Calu3 (cell line): ENCODE measurements at places on chromosomes 11 and 22.

DNA sequence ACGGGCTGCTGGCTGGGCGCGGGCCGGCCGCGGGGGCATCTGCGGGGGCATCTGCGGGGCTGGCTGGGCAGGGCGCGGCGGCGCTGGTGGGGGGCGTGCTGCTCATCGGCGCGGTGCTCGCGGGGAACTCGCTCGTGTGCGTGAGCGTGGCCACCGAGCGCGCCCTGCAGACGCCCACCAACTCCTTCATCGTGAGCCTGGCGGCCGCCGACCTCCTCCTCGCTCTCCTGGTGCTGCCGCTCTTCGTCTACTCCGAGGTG lies 194 bp downstream of the DRD4 start:
- no peak for DNase-seq

- DNase-seq: no peak
These were observed 14.2 kb upstream of the PRAME start for GRCh38 chr22:22573047-22573889.

- no peak for DNase-seq
These were observed 43.2 kb downstream of the IGLL5 start for GRCh38 chr22:22930571-22931556.

- DNase-seq: no peak
These were observed 614.5 kb downstream of the ETS1 start for GRCh38 chr11:127972816-127973215.

DNA sequence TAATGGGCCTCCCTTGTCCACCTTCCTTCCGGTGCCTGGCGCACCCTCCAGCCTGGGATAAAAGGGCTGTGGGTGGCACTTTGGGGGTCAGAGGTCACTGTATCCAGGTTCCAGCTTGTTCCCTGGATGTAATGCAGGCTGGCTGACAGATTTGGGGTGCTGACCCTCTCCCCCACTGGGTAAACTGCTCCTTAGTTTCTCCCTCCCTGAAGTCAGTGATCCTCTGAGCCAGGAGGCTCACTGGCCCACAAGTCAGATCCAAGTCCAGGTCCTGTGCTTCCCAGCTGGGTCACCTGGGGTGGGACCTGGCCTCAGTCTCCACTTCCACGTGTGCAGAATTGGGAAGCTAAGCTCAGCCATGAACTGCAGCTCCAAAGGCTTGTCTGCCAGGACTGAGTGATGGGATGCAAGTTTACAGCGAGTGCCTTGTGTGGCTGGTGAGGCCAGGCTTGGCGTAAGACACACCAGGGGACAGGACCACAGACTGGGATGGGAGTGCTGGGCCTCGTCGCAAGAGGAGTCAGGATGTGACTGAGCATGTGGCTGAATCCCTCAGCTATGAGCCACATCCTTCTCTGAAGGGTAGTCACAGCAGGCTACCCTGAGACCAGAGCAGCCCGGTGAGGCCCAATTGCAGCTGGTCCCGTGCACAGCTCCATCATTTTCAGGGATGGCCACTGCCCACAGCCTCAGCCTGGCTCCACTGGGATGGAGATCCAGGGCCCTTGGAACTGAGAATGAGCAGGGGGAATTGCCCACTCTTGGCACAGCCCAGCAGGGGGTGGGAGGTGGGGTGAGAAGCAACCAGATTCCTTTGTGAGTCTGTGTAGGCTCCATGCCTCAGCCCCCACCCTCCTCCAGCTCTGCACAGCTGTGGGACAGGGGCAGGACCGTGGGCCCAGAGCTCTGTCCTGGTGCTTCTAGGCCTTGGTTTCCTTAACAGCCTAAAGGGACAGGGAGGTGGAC lies 7.2 kb downstream of the SHISA8 start:
- no peak for DNase-seq

DNA sequence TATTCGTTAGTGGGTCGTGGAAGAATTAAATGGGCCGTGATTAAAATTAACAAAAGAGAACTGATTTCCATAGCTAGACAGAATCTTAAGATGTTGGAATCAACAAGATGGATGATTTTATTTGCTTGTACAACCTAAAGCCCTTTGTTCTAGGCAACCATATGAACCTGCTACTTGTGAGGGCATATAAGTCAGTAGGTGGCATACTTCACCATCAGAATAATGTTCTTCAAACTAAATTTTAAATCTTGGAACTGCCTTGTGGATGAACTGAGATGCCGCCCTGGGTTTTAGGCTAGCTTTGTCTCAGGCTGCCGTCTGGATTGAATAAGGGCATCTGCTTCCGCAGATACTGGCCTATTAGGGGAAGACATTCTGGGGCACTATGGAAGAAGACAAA lies 40.9 kb downstream of the CSRP3 start:
- no peak for DNase-seq

DNA sequence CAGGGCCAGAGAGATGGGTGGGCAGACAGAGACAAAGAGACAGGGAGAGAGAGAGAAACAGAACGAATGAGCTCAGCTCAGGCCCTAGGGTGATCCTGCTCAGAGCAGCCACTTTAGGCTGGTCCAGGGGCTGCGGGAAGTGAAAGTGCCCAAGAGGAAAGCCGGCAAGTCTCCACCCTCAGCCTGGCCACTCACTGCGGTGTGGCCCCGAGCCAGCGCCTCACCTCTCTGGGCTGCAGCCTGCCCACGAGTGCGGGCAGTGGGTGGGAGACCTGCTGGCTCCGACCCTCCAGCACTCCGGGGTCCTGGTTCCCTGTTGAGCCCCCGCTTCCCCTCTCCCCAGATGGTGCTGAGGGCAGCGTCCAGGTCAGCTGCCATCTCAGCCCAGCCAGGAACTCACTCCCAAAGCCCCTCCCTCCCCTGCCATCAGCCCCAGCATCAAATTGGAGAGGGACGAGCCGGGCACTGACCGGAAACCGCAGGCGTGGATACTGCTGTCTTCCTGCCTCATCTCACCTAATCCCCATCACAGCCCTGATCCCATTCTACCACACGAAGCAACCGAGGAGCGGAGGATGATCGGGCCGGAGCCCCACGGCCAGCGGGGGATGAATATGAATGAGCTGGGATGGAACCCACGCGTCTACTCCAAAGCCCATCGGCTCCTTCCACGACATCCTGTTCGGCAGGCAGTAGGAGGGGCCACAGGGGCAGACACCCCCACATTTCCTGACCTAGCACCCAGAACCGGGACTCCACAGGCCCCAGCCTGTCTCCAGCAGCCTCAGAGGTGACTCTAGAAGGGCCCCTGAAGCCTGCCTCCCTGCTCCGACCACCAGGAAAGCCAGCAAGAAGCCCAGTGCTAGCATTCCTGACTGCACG lies 16.9 kb downstream of the ELFN2 start:
- DNase-seq: no peak

- no peak for DNase-seq
These were observed 299.3 kb downstream of the BRD1 start for GRCh38 chr22:49528420-49528720.

GRCh38 chr11:128285321-128285720 lies 302.0 kb downstream of the ETS1 start:
- no peak for DNase-seq

- no peak for DNase-seq
These were observed 58.3 kb upstream of the EMID1 start for GRCh38 chr22:29147331-29147899.

- DNase-seq: no peak
These were observed 5.2 kb downstream of the PRR5 start for GRCh38 chr22:44707178-44707577.

DNA sequence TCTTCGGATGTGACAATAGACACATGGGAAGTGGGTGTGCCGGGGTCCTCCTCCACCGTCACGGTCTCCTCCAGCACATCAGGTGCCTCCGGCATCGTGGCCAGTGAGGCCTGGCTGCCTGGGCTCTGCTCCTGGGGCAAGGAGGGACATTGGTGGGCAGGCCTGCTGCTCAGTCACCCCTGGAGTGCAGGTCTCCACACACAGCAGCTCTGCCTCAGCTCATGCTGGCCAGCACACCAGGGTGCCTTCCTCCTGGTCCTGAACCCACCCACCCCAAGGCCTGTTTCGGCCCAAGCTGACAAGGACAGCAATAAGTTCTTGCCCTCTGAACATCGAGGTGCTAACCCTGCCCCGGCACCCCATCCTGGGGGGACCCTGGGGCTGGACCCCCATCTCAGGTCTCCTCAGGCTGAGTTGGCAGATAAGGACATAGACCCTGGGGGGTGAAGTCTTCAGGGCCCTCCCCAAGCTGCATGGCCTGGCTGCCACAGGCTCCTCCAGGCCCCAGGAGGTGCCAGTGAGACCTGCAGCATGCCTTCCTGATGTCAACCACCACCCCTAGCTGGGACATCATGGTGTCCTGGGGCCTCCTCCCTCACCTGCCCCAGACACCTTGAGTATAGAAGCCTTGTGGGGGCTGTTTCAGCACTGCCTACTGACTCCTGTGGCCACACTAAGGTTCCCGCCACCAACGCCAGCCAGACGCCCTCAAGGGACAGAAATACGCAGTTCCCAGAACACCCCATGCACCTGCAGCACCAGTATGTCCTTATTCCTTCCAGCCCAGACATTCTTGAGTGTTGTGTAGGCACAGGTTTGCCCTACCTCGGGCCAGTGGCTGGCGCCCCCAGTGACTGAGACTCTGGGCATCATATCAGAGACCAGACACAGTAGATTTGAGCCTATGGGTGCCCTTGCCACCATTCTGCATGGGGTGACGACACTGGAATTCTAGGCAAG lies 34.4 kb downstream of the ARVCF start:
- DNase-seq: no peak

GRCh38 chr11:44852159-44852747 lies 98.4 kb downstream of the TP53I11 start:
- no peak for DNase-seq

- no peak for DNase-seq
These were observed 83.4 kb downstream of the GALNT18 start for GRCh38 chr11:11538277-11538960.

DNA sequence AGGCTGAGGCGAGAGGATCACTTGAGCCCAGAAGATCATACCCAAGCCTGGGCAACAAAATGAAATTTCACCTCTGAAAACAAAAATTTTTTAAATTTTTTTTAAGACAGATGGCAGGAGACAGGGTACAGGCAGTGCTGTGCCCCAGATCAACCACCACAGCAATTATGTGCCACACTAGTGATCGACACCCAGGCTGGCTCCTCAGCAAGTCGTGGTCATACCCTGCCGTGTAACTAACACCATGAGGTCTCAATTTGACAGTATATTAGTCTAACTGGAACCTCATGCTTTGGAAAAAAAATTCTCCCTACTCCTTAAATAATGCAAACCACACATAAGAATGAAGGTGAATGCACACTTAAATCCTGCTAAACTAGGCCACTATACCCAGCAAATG lies 8.3 kb downstream of the SF3A1 start:
- no peak for DNase-seq

- DNase-seq: no peak
These were observed 53.3 kb downstream of the PPFIA1 start for GRCh38 chr11:70323806-70324205.

DNA sequence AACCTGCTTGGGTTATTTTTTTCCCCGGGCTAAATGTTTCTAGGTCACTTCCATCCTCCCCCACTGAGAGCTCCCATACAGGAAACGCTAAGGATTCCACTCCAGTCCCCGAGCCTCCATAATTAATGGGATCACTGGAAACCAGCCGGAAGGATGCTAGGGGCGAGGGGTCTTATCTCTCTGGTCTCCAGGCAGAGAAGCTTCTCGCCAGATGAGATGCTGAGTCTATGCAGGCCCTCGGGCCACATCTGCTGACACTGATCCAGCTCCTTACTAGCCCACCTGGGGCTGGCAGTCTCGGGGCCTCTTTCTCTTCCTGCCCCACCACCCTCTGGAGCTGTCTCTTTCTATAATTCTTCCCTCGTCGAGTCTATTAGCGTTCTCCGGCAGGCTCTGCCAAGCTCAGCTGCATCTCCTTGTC lies 125.9 kb upstream of the SYT13 start:
- no peak for DNase-seq

DNA sequence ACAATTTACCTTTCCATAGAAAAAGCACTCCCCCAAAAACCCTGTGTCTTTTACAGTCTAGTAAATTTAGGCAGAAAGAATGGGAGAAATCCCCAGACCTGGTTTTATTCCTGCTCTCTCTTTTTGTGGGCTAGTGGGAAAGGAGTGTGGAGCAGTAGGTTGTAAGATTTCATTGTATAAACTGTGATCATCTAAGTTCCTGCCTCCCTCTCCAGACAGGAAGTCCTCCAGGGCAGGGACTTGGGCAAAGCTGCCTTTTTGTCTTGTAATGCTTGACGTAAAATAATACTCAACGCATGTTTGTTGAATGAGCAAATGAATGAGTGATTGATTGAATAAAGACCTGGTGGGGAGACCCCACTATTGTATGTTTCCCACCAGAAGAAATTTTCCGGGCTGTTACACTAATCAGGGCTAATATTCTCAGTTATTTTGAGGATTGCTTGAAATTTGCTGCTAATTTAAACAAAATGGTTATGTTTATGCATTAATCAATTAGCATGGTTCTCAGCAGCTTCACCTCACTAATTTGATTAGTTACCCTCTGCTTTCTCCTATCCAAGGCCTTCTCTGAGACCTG lies 36.3 kb downstream of the CSNK2A3 start:
- no peak for DNase-seq

DNA sequence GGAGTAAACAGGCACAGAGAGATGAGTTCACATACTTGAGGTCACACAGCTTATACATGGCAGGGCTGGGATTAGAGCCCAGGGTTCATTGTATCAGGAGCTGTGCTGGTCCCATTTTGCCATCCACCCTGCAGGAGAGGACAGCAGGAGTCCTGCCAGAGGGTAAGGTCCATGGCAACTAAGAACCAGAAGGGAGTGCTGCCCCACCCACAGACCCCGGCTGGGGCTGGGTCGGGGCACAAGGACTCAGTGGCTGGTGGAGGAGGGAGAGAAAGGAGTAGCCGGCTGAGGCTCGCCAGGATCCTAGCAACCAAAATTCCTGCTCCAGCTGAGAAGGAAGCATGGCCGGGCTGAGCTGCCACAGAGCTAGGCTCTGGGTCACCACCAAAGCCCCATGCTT lies 25.9 kb upstream of the TP53I11 start:
- no peak for DNase-seq

GRCh38 chr11:93572171-93572570 lies 29.0 kb upstream of the SMCO4 start:
- no peak for DNase-seq

DNA sequence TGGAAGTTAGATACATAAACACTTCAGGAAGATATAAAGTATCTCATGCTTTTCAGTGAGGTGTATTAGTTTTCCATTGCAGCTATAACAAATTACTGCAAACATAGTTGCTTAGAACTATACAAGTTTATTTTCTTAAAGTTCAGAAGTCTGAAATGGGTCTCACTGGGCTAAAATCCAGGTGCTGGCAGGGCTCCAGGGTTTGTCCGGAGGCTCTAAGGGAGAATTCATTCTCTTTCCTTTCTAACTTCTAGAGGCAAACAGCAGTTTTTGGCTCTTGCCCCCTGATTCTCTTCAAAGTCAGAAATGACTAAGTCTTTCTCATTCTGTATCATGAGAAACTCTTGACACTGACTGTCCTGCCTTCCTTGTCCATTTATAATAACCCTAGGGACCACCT lies 138.8 kb downstream of the AASDHPPT start:
- DNase-seq: no peak

DNA sequence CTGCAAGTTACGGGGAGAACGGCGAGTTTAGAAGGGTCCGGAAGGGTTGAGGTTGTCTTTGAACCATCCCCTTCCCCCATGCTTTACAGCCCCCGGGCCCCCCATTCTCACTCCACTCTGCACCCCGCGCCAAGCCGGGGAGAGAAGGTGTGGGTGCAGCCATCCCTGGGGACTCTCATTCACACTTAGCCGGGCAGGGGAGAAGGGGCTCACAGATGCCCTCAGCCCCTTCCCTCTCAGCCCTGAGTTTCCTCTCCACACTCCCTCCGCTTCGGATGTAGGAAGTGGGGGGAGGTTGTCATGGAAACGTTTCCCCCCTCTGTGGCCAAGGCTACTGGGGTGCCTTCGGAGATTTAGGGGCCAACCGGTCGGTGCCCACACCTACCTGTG lies 334 bp downstream of the CADM1 start:
- no peak for DNase-seq

GRCh38 chr11:61745781-61746441 lies 6.5 kb upstream of the MYRF start:
- no peak for DNase-seq
